Activated CD4-positive, alpha-beta memory T cell treated with anti-CD3 and anti-CD28 coated beads, Interleukin-2, amount 10 ng/mL, durations not matched to agents 7 days and 5 days (primary cell): ENCODE measurements at places on chromosomes 3 and 15. TPM values are rescaled to one million over a fixed set of nuclear protein-coding genes. Genes with fewer than 3 reads are reported as not detected.

- no peak for DNase-seq
These were observed 57.3 kb downstream of the LSM3 start for GRCh38 chr3:14235912-14236295.

Gene CFAP92
- total RNA-seq: 0.15 TPM

Gene LIPC
- total RNA-seq: 0.60 TPM

GRCh38 chr3:196471551-196471950 lies 32.0 kb downstream of the RNF168 start:
- no peak for DNase-seq

DNA sequence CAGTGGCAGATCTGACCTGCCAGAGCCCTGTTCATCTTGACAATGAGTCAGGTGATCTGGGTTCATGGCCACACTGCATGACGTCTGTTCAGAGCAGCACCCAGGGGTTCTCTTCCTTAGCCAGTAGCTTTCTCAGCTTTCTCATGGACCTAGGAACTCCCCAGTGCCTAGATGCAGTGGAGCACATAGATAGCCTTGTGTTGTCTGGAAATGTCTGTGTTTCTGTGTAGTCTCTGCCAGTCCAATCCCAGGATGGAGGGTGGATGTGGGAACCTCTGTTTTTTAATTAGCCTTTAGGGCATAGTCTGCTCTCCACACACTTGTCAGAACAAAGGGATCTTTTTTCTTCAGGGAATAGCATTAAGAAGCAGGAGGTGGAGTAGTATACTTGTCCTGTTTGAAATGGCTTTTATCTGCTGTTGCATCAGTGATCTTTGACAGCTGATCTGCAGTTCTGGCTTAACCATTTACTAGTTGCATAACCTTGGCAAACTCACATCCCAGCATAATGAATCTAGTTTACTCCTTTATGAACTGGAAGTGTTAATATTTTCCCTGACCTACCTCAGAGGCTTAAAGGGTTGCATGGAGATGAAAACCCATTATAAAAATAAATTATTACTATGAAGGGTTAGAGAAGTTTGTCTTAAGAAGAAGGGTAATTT lies 16.1 kb upstream of the CACNA1D start:
- no peak for DNase-seq

Gene DNAH12
- 0.03 TPM for total RNA-seq

- no peak for DNase-seq
These were observed 220.0 kb upstream of the TPRG1 start for GRCh38 chr3:188951734-188952133.

Gene SAXO2
- not detected for total RNA-seq

DNA sequence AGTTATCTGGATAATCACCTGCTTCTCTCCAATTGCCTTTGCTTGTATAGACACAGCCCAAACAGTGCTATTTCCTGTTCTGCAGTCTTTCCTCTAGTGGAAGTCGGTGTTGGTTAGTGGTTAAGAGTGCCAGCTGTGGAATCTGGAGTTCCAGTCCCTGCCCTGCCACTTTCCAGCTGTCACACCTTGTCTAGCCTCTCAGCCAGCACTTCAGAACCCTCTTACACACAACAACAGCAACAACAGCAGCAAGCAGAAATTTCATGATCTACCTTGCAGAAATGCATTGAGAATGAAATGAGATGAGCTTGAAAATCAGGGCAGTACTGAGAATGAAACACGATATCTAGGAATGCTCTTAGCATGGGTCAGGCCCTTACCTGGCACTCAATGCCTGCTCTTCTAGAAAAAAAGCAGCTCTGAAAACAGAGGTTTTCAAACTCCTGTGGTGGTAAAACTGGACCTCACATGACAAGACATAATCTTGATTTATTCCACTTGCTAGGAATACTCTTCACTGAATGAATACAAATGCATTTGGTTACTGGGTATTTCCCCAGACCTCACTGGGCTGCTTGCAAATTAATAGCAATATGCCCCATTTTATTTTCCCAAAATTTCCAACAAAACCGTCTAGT lies 3.3 kb upstream of the WNT5A start:
- DNase-seq: no peak

Gene FOXB1
- total RNA-seq: 5.2 TPM

Gene DZIP1L
- 0.05 TPM for total RNA-seq

Gene ALDH1A3
- not detected for total RNA-seq

- DNase-seq: peak; percentile 77
These were observed 885 bp downstream of the CDV3 start for GRCh38 chr3:133574260-133574881.

DNA sequence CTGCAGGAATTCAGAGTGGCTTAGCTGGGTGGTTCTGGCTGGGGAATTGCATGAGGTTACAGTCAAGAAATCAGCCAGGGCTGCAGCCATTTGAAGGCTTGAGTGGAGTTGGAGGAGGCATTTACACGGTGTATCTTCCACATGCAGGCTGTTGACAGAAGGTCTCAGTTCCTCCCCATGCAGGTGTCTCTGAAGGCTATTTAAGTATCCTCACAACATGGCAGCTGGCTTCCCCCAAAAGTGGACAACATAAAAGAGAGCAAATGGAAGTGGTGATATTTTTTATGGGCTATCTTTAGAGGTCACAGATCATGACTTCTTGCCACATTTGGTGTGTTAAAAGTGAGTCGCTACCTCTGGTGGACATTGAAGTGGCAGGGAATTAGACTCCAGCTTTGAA lies 60.1 kb upstream of the SPRED1 start:
- DNase-seq: no peak

GRCh38 chr3:34582055-34582454 lies 783.6 kb downstream of the PDCD6IP start:
- no peak for DNase-seq

Gene WNT5A
- not detected for total RNA-seq

Gene SNX33
- total RNA-seq: 1.9 TPM

Gene MEIS2
- not detected for total RNA-seq

Gene SHF
- total RNA-seq: 2.0 TPM

Gene HCLS1
- 380 TPM for total RNA-seq

GRCh38 chr15:49688135-49688790 lies 67.4 kb downstream of the DTWD1 start:
- no peak for DNase-seq

- no peak for DNase-seq
These were observed 212.2 kb downstream of the RBMS3 start for GRCh38 chr3:29493109-29493508.

Gene MUC20
- 2.8 TPM for total RNA-seq

- no peak for DNase-seq
These were observed 181.9 kb downstream of the NSMCE3 start for GRCh38 chr15:29087521-29088285.

DNA sequence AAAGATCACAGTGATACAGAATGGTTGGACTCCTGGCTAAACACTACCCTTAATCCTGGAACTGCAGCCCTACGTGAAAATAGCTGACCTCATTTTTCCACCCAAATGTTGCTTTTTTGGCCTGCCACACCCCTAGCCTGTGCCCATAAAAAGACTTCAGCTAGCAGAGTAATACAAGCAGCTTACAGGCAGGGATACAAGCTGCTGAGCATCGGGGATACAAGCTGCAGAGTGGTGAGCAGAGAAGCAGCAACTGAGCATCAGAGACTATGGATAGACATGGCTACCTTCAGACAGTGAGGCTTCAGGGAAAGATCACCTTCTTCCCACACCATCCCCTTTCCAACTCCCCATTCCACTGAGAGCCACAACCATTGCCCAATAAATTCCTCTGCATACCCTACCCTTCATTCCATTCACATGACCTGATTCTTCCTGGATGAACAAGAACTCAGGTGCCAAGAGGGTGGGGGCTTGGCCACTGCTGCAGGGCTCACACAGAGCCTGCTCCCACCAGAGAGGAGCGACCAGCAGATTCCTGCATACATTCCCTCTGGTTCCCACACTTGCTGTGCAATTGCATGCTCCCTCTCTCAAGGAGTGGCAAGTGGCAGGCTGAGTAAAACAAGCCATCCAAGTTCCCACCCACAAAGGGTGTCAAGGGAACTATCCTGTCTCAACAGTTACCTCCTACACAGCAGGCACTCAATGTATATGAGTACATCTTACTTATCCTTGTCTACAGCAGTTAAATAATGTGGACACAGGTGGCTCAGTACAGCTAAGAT lies 217.5 kb downstream of the ALCAM start:
- no peak for DNase-seq

DNA sequence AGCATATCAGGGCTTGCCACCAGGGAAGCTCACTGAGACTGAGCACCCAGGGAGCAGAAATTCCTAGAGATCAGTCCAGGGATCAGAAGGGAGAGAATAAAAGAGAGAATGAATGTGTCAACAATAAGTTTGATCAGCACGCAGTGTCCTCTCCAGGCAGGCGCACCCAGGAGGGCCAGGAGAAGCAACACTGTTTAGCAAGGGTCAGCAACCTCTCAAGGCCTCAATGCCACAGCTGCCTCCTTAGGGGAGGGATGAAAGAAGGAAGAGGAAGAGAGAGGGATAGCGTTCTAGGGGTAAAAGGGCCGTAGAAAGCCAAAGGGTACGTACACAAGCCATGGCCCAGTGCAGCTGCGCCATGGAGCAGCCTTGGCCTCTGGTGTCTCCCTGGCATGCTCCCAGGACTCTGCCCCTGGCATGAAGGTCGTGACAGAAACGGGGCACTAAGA lies 399.8 kb downstream of the SHQ1 start:
- no peak for DNase-seq

Gene SAMMSON
- total RNA-seq: not detected

DNA sequence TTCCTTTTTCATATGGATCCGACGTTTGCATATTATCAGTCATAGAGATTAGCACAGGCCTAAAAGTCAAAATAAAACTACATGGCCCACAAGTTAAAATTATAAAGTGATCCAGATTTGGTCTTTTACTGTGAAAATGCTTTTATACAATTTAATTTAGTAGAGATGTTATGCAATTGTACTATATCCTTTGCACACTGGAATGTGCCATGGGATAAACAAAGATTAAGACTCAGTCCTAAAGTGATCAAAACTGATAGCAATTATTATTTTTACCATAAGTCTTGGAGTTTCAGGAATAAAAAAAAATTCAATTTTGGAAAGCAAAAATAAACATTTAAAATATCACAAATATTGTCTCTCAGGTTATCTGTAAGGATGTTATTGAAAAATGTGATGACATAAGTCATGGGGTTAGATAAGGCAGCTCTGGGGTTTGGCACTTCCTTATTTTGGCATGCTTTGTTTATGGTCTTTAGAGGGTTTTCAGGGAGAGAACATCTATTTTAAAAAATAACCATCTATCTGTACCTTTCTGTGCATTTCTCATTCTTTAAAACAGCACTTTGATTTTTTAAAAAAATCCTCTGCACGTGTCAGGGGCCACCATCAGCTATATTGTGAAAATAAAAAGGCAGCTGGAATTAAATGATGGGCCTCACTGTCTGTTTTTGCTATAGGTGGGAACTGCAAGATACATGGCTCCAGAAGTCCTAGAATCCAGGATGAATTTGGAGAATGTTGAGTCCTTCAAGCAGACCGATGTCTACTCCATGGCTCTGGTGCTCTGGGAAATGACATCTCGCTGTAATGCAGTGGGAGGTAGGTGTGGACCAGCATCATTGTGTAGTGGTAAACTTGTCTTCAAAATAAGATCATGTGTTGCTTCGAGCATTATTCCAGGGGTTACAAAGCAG lies 67.3 kb downstream of the TGFBR2 start:
- DNase-seq: no peak

Gene CD86
- 21.7 TPM for total RNA-seq

- no peak for DNase-seq
These were observed 55.5 kb upstream of the RASGRP1 start for GRCh38 chr15:38620098-38620497.

Gene PLS1
- total RNA-seq: 3.1 TPM

- DNase-seq: no peak
These were observed 30.8 kb upstream of the GOLGA6L9 start for GRCh38 chr15:82398785-82399184.

DNA sequence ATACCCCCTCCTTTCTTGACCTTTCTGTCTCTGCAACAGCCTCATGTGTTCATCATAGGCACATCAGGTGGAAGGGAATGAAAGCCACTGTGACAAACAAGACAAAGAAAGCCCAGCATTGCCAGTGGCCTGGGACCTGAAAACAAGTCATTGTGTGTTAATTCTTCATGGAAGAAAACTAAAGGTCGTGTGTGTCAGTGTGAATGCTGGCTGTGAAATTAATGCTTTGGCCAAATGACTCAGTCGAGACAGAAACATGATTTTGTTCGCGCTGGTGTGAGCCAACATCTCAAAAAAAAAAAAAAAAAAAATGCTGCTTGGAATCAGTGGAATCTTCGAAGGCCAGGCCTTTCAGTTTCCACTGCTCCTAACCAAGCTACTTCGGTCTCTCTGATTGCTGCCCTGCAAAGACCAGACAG lies 386.5 kb upstream of the PROK2 start:
- no peak for DNase-seq

DNA sequence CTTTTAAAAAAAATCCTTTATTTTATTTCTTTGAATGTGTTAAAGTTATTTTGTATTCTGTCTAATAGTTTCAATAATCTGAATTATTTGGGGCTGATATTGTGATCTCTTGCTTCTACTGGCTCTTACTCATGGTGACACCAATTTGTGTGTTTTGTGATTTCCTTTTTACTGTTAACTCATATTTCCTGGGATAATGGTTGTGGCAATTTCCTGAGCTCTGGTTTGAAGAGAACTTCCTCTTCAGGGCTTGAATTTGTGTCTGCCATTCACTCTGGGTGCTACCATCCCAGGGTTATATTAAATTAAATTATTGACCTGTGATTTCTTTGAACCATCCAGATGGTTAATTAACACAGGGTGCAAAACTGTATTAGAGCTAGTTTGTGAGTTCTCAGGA lies 60.4 kb upstream of the RNF7 start:
- no peak for DNase-seq

DNA sequence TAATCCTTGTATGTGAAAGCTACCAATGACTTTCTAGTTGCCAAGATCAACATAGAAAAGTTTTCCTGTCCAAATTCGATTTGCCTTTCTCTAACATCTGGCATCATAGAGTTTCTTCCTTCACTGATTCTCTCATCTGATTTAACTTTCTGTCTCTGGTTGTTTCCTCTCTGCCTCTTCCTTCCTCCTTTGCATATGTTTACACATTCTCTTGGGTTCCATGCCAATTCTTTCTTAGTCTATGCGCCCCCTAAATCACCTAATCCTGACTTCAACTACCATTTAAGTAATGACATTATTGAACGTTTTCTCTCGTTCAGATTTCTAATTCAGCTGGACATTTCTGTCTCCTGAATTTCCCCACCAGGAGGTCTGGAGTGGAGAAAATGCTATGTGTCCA lies 561.9 kb upstream of the TGFBR2 start:
- DNase-seq: no peak

Gene TGM5
- total RNA-seq: 0.20 TPM

GRCh38 chr3:37221407-37221806 lies 47.0 kb upstream of the LRRFIP2 start:
- no peak for DNase-seq

GRCh38 chr3:23185861-23186260 lies 17.3 kb upstream of the UBE2E2 start:
- no peak for DNase-seq

Gene HEG1
- 27.7 TPM for total RNA-seq
